CD4-positive, alpha-beta memory T cell (primary cell): ENCODE measurements at places on chromosomes 2 and 18.
A peak's percentile ranks its signal among the peaks of the same experiment; 100 is the strongest.

DNA sequence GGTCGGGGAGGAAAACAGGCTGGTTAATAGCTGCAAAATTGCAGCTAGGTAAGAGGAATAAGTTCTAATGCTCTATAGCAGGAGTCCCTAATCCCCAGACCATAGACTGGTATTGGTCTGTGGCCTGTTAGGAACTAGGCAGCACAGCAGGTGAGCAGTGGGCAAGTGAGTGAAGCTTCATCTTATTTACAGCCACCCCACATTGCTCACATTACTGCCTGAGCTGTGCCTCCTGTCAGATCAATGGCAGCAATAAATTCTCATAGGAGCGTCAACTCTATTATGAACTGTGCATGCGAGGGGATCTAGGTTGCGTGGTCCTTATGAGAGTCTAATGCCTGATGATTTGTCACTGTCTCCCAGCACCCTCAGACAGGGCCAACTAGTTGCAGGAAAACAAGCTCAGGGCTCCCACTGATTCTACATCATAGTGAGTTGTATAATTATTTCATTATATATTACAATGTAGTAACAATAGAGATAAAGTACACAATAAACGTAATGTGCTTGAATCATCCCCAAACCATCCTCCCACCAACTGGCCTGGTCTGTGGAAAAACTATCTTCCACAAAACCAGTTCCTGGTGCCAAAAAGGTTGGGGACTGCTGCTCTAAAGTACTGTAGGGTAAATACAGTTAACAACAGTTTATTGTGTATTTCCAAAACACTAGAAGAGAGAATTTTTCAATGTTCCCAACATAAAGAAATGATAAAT is 91.7 kb upstream of the TFCP2L1 start:
- no peak overlapping the region for H3K4me3 ChIP-seq
- H3K27ac ChIP-seq, result no peak overlapping the region
- H3K27me3 ChIP-seq, result no peaks in the 10 kb centered on the region
- no peaks in the 10 kb centered on the region for H3K4me1 ChIP-seq
- H3K36me3 ChIP-seq, result peaks cover 19% of the 10 kb centered on the region

- peak; percentile 26 for DNase-seq
- H3K4me1 ChIP-seq, result peaks cover 56% of the 10 kb centered on the region
- H3K36me3 ChIP-seq, result no peaks in the 10 kb centered on the region
- peak overlapping the region; percentile 98 for H3K4me3 ChIP-seq
Measured at GRCh38 chr2:201118961-201119854, 3.2 kb downstream of the CFLAR start.

DNA sequence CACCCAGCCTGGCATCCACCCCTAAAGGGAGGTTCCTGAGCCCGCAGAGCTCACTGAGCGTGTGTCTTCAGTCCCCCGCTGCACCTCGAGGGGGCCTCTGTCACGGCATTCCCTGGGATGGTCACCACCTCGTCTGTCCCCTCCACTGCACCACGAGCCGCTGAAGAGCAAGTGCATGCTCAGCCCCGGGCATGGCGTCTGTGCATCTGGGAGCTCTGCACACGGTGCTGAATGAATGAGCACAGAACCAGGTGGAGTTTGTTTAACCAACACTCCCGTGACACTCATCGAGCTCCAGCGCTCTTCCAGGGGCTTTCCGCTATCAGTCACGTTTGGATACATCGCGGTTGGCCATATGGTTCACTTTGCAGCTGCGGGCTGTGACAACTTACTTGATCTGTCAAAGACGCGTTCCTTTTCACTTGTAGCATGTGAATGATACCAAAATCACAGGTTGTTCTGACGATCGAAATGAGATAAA is 9.2 kb downstream of the ALLC start:
- DNase-seq, result no peak
- H3K27ac ChIP-seq, result no peak overlapping the region
- no peaks in the 10 kb centered on the region for H3K4me1 ChIP-seq

GRCh38 chr2:111642586-111643327 is 241.2 kb downstream of the ANAPC1 start:
- no peaks in the 10 kb centered on the region for H3K27me3 ChIP-seq
- no peak overlapping the region for H3K27ac ChIP-seq
- H3K4me3 ChIP-seq, result no peak overlapping the region
- no peaks in the 10 kb centered on the region for H3K36me3 ChIP-seq

DNA sequence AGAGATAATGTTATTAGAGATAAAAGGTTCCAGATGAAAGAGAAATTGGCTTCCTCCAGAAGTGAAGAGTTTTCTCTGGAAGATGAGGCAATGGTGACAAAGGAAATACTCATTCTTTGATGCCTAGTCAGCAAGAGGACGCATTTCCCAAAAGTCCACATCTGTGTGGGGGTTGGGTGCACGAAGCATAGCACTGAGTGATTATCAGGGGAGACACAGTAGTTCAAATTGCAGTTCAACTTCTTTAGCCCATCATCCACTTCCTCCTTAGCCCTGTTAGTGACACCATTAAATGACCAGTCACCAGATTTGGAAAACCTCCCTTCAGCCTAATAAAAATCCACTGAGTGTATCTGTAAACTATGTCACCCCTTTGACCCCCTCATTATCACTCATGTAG is 80.9 kb upstream of the PHLPP1 start:
- H3K4me1 ChIP-seq, result no peaks in the 10 kb centered on the region
- no peaks in the 10 kb centered on the region for H3K36me3 ChIP-seq
- peaks cover 3% of the 10 kb centered on the region for H3K27me3 ChIP-seq

GRCh38 chr2:186576614-186577013 is 13.2 kb upstream of the ITGAV start:
- DNase-seq, result no peak
- no peak overlapping the region for H3K4me3 ChIP-seq
- H3K36me3 ChIP-seq, result no peaks in the 10 kb centered on the region
- H3K4me1 ChIP-seq, result no peaks in the 10 kb centered on the region
- no peaks in the 10 kb centered on the region for H3K27me3 ChIP-seq

GRCh38 chr2:37180006-37180639 is 8.3 kb downstream of the SULT6B1 start:
- no peaks in the 10 kb centered on the region for H3K36me3 ChIP-seq
- H3K27ac ChIP-seq, result no peak overlapping the region
- DNase-seq, result no peak

- no peaks in the 10 kb centered on the region for H3K36me3 ChIP-seq
- no peak overlapping the region for H3K27ac ChIP-seq
- H3K4me1 ChIP-seq, result no peaks in the 10 kb centered on the region
- H3K27me3 ChIP-seq, result no peaks in the 10 kb centered on the region
- DNase-seq, result no peak
- no peak overlapping the region for H3K4me3 ChIP-seq
Measured at GRCh38 chr2:1654696-1655374, 89.5 kb downstream of the PXDN start.

DNA sequence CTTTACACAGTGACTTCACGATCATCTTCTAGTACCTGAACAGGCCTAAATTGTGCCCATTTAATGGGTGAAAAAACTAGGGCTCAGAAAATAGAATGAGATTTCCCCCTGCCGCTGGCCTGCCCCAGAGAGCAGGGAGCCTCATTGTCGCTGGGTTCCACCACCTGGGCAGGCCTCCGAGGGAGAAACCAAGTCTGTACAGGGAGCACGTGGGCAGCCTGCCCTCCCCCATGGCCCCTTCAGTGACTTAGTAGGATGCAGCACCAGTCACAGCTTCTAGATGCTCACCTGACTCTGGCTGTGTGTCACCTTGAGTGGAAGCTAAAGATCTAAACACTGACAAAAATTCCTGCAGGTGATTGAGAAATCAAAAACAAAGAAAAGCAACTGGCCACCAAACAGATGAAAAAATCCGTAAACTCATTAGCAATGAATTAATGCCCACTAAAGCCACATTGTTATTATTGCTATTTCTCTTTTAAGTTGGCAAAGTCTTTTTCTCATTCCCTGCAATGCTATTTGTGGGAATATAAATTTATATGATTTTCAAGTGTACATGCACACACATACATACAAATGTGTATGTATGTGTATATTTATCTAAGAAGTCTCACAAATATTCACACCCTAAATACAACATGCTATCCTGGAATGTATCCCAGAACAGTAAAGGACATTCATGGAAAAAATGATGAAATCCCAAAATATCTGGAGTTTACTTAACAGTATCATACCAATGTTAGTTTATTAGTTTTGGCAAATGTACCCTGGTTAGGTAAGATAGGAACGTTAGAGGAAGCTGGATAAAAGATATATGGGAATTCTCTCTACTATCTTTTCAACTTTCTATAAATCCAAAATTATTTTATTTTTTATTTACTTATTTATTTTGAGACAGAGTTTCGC is 18.7 kb upstream of the ASPRV1 start:
- no peak overlapping the region for H3K27ac ChIP-seq
- H3K27me3 ChIP-seq, result no peaks in the 10 kb centered on the region
- H3K36me3 ChIP-seq, result no peaks in the 10 kb centered on the region
- no peak overlapping the region for H3K4me3 ChIP-seq

DNA sequence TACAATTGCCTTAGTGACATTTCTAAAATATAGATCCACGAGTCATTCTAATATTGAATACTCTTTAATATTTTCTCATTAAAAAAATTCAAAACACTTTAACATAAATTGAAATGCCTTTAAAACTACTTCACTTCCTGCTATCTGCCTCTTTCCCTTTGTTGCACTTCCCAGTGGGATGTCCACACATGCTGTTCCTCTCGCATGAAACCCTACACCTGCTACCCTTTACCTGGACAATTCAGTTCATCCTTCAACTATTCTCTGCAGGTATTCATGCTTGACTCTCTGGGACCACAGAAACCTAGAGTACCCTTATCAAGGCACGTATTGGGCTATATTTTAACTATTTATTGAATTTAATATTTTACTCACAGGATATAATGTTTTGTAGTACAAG is 373.3 kb upstream of the GALNT5 start:
- no peak overlapping the region for H3K27ac ChIP-seq
- DNase-seq, result no peak
- H3K27me3 ChIP-seq, result no peaks in the 10 kb centered on the region
- no peaks in the 10 kb centered on the region for H3K4me1 ChIP-seq
- no peaks in the 10 kb centered on the region for H3K36me3 ChIP-seq
